Stimulated activated CD8-positive, alpha-beta memory T cell treated with anti-CD3 and anti-CD28 coated beads, Interleukin-12 subunit alpha, Interleukin-12 subunit beta, amount 100 ng/mL, for 4 hours (primary cell): ENCODE measurements at places on chromosomes 2 and 18.

DNA sequence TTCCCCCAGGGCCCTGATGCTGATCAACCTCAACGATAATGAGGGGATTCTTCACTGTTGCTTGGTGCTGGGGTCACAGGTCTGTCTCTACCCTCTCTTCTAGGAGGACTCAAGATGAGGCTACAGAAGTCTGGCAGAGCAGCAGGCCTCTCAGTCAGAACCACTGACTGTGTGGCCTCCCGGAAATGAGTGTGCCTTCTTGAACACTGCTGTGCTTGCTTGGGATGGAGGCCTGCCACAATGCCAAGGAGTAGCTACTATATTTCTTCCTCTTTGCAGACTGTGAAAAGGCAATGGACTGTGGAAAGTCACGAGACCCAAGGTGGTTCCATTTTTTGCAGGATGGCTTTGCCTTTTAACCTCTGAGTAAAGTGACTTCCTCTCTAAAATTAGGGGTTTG, 5.8 kb upstream of the HOXD1 start:
- no peak for DNase-seq

DNA sequence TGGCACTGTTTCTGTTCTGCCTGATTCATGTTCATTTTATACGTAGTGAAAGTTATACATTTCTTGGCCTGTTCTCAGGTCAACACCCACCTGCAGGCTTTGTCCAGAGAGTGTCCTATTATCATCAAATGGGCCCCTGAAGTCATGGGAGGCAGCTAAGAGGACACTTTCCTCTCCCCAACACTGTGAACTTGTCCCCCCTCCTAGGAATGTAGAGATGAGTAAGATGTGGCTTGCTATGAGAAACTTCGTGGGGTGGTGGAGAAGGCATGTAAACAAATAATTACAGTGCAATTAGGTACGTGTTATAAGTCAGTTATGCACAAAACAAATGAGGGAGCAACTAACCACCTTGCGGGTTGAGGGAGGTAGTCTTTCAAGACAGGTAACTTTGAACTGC, 57.9 kb downstream of the COL4A3 start:
- no peak for DNase-seq

- DNase-seq, result no peak
These were observed 149.4 kb upstream of the PTPRM start for GRCh38 chr18:7417727-7418126.

DNA sequence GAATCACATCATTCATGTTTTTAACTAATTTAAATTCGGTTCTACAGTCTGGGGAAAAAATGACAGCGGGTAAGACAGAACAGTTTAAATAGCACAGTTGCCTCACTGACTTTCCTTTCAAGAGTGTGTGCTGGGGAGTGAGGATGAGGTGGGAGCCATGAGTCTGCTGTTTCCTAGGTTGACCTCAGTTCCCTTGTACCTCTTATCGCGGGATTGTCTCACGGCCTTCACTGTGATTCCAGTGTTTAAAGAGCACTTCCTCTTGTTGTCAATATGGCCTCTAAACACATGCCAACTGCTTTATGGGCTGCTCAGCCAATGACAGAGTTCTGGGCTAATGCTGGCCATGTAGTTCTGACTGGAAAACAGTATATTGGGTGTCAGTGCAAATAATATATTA, 41.6 kb upstream of the ALMS1 start:
- no peak for DNase-seq

DNA sequence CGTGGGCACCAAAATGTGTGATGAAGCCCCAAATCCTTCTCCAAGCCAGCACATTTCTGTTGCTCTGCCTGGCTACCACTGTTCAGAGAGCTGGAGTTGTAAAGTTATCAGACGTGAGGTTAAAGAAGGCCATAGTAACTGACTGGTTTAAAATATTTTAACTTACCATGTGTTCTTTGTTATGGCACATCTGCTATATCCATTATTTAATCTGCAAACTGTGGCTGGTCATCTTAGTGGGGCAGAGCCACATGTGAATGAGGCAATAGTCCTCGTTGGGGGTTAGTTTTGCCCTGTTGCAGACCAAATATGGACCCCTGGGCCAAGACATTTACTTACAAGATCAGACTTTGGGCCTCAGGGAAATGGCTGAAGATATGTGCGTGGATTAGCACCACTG, 214.4 kb upstream of the RASGRP3 start:
- no peak for DNase-seq

DNA sequence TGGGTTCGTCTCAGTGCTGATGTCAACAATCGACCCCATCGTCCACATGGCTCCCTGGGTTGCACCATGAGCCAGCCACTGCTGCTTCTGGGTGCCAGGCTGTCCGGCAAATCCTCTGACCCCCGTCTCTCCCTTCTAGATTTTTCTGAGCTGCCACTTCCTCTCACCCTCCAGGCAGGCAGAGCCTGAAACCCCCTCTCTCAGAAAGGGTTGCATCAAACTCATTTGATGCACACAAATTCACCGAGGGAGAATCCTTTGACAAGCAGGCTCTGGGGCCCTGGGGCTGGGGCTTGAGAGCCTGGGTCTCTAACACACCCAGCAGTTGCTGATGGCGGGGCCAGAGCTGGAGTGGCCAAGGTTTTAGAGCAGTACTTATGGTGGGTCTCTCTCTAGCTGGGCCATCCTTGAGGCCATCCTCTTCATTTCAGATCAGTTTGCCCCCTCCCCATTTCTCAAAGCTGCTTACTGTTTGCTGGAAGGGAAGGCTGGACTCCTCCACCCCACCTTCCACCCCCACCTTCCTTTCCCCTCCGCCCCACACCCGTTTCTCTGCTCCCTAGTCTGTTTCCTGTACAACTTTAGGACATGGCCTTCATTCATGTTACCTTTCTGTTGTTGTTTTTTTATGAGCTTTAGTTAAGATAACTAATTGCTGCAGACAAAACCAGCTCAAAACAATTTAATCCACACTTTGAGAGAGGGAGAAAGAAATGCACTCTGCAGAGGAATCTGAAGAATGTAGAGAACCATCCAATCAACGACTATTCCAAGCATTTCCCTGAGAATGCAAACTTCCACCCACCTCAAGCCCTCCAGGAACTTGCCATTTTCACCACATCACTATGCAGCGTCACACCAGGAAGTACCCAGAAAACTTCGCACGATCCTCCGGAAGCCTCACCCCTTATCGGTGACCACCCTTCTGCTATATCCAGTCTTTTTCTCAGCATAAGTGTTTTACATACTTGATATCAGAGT, 69.5 kb downstream of the ARL4C start:
- no peak for DNase-seq

GRCh38 chr2:103520547-103520946, 758.7 kb downstream of the TMEM182 start:
- DNase-seq, result no peak

GRCh38 chr2:207921606-207922005, 103.7 kb downstream of the PLEKHM3 start:
- DNase-seq, result no peak

GRCh38 chr18:78602430-78602829, 377.2 kb upstream of the SALL3 start:
- DNase-seq, result no peak

DNA sequence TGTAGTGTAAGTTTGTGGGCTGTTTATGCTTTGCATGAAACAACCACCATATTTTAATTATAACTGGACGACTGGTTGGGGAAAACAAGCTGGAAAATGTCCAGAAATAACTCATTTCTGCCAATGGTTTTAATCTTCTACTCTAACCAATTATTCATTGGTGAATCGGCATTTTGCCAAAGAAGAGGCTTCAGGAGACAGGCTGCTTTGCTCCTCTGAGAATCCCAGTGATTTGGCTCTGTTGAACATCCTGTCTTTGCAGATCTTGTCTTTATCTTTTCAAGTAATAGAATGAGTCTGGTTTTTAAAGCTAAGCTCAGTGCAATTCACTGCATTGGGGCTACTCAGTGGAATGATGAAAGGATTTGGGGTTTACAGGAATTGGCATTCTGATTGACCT, 109.6 kb downstream of the APOB start:
- no peak for DNase-seq

DNA sequence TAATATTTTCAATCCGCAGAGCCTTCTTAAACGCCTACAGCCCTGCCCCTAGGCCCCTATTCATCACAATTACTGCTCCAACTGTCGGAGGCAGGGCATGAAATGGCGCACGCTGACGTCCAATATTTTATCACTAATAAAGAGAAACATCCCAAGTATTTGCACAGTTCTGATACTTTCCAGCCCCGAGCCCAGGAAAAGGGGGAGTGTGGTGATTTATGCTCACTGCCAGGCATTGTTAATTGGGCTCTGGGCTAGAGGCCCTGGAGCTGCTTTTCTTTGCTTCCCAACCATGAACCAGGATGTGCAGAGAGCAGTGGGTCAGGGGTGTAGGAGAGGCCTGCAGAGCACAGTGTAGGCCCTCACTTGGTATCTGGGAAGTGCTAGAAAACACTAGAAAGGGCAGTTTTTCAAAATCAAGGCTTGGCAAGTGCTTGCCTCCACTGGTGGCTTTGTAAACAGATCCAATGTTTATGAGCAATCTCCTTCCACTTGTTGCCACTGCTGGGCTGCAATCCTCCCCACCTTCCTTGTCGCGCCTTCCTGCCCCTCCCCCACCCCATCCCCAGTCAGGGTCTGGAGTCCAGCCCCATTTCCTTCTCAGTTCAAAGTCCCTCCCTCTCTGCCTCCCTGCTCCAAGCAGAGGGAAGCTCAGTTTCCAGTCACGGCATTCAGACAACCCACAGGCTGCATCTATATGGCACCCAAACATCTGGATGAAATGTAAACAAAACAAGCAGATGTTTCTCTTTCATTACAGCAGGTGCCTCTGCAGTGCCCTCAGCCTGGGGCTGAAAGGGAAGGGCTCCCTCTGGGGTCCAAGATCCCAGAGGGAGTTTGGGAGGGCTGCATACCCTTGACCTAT, 83.9 kb upstream of the PKDCC start:
- no peak for DNase-seq

DNA sequence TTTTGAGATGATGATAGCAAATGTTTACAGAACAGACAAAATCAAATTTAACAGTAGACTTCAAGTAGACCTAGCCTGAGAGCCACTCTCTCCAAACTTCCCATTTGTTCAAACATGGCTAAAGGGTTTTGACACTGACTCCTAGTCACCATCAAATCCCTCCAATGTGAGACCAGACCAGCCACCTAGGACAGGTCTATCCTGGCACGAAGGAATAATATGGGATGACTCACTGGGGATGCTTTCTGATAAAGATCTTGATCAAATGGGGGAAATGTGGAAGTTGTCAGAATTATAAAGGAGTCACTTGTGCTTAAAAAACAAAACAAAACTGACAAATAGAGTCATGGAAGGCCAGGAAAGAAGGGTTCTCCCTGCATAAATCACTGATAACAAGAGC, 95.7 kb downstream of the EDAR start:
- DNase-seq, result no peak

- no peak for DNase-seq
These were observed 120.8 kb downstream of the NFATC1 start for GRCh38 chr18:79516441-79516931.

DNA sequence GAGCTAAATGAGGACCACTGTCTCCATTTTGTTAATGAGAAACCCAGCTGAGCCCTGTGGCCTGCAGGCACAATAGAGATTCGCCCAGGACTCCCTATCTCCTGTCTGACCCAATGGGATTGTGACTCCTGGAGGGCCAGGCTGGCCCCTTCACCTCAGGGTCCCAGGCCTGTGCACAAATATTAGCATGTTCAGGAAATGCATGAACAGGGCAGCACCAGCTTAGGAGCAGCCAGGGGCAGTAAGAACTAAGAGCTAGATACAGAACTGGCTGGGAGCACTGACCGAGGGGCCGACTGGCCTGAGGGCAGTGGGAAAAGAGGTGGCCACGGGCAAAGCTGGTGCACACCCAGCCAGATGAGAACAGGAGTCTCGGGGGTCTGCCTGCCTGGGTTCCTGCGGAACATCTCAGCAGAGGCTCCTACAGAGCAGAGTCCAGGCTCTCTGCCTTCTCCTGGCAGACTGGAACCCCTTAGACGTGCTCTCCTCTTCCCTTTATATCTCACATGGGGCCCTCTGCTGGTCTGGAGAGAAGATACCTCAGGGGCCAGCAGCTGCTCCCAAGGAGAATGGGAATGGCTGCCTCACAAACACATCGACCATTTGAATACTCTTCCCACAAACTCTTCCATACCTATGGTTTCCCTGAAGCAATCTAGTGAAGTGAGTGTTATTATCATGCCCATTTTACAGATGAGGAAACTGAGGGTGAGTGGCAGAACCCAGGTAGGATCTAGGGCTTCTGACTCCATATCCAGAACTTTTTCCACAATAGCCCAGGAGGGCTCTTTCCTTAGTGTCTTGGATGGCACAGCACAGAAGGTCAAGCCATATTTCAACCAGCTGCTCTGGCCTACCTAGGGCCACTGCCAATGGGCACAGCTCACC, 77.6 kb upstream of the OTOF start:
- DNase-seq, result no peak

GRCh38 chr18:34741401-34741800, 31.3 kb downstream of the DTNA start:
- DNase-seq, result no peak

- DNase-seq, result no peak
These were observed 651.4 kb downstream of the STK39 start for GRCh38 chr2:167595839-167596471.

GRCh38 chr2:61537277-61537949, 743 bp downstream of the XPO1 start:
- DNase-seq, result no peak

GRCh38 chr2:4077017-4077416, 373.6 kb downstream of the DCDC2C start:
- no peak for DNase-seq

DNA sequence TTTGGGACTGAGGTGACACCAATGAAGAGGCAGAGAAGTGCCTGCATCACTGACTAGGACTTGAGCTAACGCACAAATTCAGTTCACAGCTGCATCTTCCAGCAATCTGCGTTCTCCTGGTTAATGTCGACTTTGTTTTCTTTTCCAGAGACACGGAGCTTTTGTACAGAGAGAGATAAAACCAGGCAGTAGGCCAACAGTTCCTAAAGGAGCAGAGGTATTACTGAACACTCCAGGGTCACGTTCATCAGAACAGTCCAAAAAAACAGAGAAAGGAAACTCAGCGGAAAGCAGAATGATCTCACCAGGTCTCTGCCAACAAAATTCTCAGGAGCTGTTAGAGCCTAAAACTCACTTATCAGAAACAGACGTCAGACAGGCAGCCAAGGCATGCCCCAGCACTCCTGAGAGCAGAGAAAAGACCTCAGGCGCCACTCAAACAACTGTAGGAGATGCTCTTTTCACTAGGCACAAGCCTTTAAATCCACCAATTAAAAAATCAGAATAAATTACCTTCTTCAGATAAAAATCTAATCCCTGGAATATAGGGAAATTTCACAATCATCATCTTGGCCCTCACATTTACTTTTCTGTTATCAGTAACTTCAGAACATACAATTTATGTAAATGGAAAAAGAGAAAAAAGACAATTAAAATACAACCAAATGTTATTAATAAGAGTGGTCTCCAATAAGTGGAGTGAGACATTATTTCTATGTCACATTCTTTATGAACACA, 95.9 kb upstream of the SPTBN1 start:
- DNase-seq, result no peak

- no peak for DNase-seq
These were observed 26.0 kb upstream of the FLACC1 start for GRCh38 chr2:201383136-201383535.

GRCh38 chr2:44120428-44120827, 48.2 kb upstream of the PPM1B start:
- DNase-seq, result no peak
